HEK293T (cell line): ENCODE measurements at places on chromosomes 13 and 19.

GRCh38 chr13:36973621-36974295 lies 25.4 kb downstream of the ALG5 start:
- no peak for DNase-seq

DNA sequence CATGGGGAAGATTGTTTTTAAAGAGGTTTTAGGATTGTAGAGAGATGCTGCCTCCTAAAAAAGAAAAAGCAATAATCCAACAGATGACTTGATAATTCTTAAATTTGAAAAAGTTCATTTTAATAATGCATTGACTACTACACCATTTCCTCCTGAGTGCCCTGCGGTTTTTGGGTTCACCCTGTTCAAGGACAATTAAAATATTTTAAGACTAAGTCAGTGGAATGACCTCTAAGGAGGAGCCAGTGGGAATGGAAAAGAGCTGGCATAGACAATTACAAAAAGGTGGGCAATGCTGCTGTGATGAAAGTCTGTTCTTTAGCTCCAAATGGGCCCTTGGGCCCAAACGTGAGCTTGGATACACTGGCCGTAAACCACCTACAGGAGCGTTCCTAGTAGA lies 217.8 kb downstream of the LHFPL6 start:
- no peak for DNase-seq

DNA sequence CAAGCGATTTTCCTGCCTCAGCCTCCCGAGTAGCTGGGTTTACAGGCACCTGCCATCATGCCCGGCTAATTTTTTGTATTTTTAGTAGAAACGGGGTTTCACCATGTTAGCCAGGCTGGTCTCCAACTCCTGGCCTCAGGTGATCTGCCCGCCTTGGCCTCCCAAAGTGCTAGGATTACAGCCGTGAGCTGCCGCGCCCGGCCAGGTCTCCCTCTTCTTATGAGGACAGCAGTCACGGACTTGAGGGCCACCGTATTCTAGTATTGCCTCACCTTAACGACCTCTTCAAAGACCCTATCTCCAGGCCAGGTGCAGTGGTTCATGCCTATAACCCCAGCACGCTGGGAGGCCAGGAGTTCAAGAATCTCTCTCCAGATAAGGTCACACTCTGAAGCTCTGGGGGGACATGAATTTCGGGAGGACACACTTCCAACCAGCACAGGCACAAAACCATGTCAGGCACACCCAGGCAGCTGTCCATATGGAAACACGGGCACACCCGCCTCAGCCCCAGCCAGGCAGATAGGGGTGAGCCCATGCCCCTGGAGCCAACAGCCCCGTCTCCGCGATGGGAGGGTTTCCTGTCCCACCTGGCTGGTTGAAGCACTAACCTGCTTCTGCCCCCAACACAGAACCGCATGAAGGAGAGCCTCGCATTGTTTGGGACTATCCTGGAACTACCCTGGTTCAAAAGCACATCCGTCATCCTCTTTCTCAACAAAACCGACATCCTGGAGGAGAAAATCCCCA lies 21.3 kb upstream of the S1PR4 start:
- no peak for DNase-seq

GRCh38 chr19:43847246-43847645 lies 20.1 kb downstream of the ZNF283 start:
- DNase-seq: no peak

- DNase-seq: peak; percentile 87
These were observed 15.0 kb downstream of the CIC start for GRCh38 chr19:42284066-42284501.

DNA sequence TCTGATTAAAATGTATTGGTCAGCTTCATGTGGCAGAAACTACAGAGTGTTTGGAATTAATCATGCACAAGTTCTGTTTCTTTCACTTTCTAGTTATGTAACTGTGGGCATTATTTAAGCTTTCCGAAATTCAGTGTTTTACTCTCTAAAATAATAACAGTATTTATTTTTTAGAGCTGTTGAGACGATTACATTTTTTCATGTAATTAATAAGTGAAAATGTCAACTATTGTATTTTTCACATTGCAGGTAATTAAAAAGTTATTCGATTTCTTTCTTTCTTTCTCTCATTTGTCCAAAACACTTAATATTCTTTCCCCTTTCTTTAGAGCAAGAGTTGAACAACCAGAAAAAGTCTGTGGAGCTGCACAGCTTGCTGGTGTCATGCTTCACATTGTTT lies 559.4 kb upstream of the PCDH20 start:
- no peak for DNase-seq

DNA sequence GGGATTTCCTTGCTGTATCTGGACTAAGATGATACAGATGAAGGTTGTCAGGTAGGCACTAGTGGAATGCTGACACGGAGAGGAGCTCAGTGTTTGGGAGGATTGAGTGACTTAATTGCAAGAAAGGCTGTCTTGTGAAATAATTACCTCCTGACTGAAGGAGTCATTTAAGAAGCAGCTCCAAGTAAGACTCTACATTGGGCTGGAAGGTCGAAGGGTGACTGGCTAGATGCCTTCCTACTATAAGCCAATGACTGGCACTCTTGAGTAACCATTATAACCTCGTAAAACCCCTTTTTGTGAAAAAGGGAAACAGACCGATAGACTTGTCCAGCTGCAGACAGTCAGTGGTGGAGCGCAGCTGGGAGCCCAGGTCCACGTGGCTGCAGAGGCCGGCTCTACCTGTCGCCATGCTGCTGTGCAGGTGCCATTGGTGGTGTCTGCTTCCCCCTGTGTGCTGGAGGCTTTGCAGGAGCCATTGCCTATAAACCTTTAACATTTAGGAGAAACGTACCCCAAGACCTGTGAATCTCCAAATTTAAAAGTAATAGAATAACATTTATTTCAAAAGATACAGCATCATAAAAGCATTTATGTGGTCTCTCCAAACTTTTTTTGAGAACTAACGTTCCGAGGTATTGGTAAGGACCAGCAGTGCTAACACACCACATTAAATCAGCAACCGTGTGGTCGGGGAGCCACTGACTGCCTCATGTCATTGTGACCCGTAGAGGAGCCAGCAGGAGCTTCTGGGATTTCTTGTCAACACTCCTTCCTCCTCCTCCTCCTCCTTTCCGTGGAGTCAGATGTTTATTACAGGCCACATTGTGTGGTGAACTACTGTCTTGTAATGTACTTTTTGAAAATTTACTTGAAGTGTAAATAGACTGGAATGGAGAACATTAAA lies 80.4 kb upstream of the TEX29 start:
- no peak for DNase-seq

DNA sequence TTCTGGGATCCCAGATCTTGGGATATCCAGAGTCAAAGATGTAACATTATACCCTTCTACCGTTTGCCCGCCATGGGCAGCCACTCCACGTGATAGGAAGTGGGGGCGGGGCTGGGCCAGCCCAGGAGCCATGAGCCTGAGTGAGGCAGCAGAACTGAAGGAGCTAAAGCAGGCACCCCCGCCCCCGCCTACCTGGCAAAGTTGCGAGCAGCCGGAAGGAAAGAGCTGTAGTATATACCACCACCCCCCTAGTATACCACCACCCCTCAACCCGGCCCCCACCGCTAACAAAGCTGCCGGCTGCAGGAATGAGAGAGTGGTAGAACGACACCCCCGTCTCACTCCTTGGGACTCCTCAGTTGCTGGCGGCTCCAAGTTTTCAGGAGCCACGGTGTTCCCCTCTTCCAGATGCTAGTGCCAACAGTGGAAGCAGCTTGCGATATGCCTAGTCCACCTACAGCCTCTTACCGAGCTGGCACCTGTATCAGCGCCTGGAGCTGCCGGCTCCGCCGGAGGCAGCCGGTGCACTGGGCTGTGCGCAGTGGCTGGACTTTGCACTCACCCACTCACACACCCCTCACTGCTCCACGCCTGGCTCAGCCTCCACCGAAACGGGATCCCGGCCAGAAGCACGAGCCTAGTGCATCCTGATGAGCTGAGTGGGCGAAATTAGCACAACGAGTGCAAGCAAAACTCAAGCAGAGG lies 230.7 kb upstream of the PRR20A start:
- no peak for DNase-seq

DNA sequence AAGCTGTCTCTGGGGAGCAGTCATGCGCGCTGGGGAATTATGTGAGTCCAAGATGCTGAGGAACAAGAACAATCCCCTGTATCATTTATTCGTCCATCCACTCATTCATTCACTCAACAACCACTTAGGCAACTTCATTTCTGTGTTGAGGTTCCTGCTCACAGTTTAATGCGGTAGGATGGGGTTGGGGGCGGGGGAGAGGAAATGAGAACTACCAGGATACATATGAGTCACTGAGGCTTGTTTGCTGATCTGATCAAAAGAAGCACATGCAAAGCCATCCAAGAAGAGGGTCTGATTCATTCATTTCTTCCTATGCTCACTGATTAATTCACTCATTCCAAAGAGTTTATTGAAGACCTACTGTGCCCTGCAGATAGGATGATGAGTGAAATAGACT lies 20.9 kb downstream of the ZNF536 start:
- DNase-seq: no peak
